ENCODE measurements at places on chromosomes 6 and 20. TPM values are rescaled to one million over a fixed set of nuclear protein-coding genes. Genes with fewer than 3 reads are reported as not detected.

PDYN gene
- total RNA-seq, result 1.6 TPM

MYLK4 gene
- total RNA-seq, result under 0.01 TPM

CAGE1 gene
- not detected for total RNA-seq

ARMC12 gene
- total RNA-seq, result 0.31 TPM

ETV7 gene
- total RNA-seq, result not detected

PPP1R16B gene
- total RNA-seq, result 11.6 TPM

SPEF1 gene
- total RNA-seq, result 0.31 TPM

VGLL2 gene
- not detected for total RNA-seq

Measured in parietal lobe (tissue), 2 donors.